ENCODE measurements at places on chromosomes 7 and 10. TPM values are rescaled to one million over a fixed set of nuclear protein-coding genes. Genes with fewer than 3 reads are reported as not detected.

The BTBD16 gene
- not detected for total RNA-seq

The GJD4 gene
- total RNA-seq: not detected

The CLDN3 gene
- not detected for total RNA-seq

The CTAGE8 gene
- total RNA-seq: 2.9 TPM

The ADAM22 gene
- 1.2 TPM for total RNA-seq

The CYP3A7 gene
- total RNA-seq: not detected

The NAT16 gene
- total RNA-seq: not detected

The NOS3 gene
- 10.5 TPM for total RNA-seq

The OR2A7 gene
- total RNA-seq: 3.9 TPM

The TMEM72 gene
- not detected for total RNA-seq

The GPR26 gene
- total RNA-seq: not detected

The GHRHR gene
- total RNA-seq: not detected

The NEUROD6 gene
- total RNA-seq: not detected

The CALHM3 gene
- not detected for total RNA-seq

The ING3 gene
- 28.1 TPM for total RNA-seq

The ARPC1A gene
- total RNA-seq: 67.1 TPM

The GALNT11 gene
- total RNA-seq: 19.8 TPM

The ENO4 gene
- total RNA-seq: not detected

The GUSB gene
- total RNA-seq: 59.9 TPM

The NIPSNAP2 gene
- 35.7 TPM for total RNA-seq

The RAMP3 gene
- total RNA-seq: not detected

The PGAM2 gene
- total RNA-seq: 0.66 TPM

The TFPI2 gene
- total RNA-seq: not detected

The ENKUR gene
- 0.12 TPM for total RNA-seq

The ITGA8 gene
- not detected for total RNA-seq

The FAM25A gene
- total RNA-seq: not detected

The METTL27 gene
- 2.1 TPM for total RNA-seq

The RAPGEF5 gene
- 0.17 TPM for total RNA-seq

The PDE6C gene
- not detected for total RNA-seq

The ZNF282 gene
- 42.4 TPM for total RNA-seq

The SLC18A3 gene
- total RNA-seq: not detected

The CABCOCO1 gene
- total RNA-seq: not detected

The PIK3AP1 gene
- 6.3 TPM for total RNA-seq

The CPEB3 gene
- 3.8 TPM for total RNA-seq

The SPDYE5 gene
- not detected for total RNA-seq

The SLC29A3 gene
- 2.7 TPM for total RNA-seq

The SOSTDC1 gene
- not detected for total RNA-seq

The SPDYE1 gene
- total RNA-seq: 0.12 TPM

The CYP17A1 gene
- not detected for total RNA-seq

The SH2D4B gene
- total RNA-seq: 0.17 TPM

The HECW1 gene
- total RNA-seq: not detected

The GRM8 gene
- total RNA-seq: not detected

The SMNDC1 gene
- total RNA-seq: 44.1 TPM

The SLC26A5 gene
- not detected for total RNA-seq
